ENCODE measurements at places on chromosomes 5 and 9.
A peak's percentile ranks its signal among the peaks of the same experiment; 100 is the strongest.

- DNase-seq, result no peak
Measured at GRCh38 chr9:121069396-121069795, 5.4 kb upstream of the CNTRL start.

GRCh38 chr5:136006164-136006563, 22.6 kb upstream of the TGFBI start:
- DNase-seq, result no peak

DNA sequence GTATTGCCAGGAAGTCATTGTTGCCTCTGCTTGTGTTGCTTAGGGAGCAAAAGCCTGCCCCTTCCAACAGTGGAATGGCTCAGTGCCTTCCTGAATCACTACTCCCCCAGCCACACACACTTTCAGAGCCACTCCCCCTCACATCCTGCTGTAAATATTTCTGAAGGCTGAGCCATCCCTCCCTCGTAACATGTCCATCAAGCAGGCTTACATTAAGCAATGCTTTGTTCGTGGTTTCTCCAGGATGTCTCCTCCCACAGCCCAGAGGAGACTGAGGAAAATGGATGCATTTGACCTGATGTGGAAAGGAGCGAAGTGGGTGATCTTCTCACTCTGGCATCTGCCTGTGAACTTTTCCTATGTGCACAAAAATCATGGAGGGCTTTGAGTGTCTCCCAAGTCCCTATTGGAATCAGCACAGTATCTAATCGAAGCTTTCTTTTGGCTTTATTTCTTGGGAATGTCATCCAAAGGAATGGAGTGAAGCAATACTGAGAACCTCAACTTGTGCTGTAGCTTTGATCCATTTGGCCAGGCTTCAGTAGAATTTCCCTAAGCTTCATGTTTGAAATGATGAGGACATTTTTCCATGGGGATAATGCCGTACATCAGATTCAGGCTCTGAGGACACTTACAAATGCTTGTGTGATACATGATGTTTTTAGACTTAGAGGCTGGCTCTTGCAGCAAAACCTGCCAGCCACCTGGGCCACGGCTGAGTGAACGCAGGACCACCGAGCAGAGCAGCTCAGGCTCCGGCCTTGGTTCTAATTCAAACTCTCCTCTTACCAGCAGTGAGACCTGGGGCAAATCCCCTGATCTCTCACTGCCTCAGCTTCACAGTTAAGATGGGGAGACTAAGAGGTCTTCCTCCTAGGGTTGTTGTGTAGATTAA, 389.1 kb downstream of the ENC1 start:
- no peak for DNase-seq

DNA sequence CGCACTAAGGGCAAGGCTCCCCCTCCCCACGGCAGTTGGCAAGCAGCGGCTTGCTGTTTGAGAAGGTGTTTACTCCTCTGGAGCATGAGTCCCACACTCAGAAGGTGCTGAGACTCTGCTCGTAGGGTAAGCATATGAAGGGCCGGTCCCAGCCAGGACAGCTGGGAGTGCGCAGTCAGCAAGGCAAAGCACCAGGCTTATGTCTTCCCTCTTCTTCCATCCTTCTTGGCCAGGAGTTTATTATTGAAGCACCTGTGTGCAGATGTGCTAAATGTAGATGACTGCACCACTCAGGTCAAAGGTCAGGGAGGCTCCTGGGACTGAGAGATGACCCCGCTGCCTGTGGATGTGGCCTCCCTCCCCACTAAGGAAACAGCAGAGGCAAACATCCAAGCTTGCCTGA, 27.0 kb upstream of the CDKN2AIPNL start:
- DNase-seq, result no peak

- DNase-seq, result no peak
Measured at GRCh38 chr9:86591472-86591871, 237.3 kb upstream of the TUT7 start.

DNA sequence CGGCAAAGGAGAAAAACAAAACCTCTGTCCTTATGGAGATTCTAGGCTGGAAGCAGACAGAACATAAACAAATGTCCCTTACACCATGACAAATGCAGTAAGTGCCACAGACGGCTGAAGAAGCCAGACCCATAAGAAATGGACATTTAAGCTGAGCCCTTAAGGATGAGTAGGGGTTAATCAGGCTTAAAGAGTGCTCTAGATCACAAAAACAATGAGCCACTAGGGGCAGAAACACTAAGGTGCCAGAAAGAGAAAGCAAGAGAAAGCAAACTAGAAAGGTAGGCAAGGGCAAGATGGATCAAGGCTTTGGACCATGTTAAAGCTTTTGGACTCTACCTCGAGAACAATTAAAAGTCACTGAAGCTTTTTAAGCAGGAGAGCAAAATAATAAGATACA, 326.9 kb upstream of the WWC1 start:
- DNase-seq, result no peak

GRCh38 chr5:74281166-74281565, 359.4 kb downstream of the ENC1 start:
- DNase-seq, result no peak

DNA sequence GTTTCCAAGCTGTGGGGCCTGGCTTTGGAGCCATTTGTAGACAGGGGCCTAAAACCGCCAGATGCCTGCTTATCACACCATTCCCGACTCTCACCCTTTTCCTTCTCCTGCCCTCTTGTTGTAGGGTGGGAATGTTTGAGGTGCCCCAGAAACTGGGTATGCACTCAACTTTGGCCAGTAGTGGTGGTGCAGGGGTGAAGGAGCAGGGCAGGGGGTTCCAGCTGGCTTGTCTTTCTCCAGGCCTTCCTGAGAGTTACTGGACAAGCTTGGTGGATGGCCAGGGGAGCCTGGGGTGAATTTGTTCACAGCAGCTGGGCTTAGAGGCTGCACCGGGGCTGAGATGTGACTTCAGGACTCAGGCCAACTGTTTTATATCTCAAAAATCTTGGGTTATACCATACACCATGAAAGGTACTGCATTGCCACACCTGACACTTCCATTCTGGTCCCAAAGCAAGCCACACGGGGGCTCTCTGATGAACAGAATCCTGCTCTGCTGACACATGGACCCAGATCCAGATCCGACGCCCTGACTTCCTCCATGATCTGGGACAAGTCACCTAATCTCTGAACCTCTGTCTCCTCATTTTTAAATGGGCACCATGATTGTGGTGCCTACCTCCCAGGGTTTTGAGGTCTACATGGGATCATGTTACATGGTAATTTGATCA, 62.1 kb downstream of the DAB2IP start:
- no peak for DNase-seq

DNA sequence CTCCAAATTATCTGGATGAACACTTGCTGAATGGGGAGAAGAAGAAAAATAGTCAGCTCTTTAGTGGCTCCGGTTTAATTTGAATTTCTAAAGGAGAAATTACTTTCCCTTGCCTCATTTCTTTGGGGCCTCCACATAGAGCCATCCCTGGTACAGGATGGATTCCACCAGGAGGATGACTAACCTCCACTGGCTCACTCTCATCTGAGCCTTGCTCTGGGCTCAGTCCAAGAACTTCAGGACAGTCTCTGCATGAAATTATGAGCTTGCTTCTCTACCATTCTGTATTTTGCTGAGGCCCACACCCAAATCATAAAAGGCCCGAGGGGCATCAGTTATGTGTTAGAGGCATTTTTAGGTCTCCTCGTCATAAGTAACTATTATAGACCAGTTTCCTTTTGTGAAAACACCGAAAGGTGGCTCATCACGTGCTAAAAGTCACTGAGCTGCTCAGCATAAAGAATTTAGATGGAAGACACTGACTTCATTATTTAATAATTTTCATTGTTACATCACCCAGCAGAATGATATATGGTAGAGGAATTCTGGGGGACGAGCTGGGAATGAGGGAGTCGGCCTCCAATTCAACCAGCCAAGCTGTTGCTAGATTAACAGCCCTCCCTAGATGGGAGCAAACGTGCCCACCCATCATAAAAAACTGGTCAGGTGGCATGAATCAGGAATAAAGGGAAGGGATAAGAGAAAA, 222.1 kb downstream of the TARS1 start:
- no peak for DNase-seq

DNA sequence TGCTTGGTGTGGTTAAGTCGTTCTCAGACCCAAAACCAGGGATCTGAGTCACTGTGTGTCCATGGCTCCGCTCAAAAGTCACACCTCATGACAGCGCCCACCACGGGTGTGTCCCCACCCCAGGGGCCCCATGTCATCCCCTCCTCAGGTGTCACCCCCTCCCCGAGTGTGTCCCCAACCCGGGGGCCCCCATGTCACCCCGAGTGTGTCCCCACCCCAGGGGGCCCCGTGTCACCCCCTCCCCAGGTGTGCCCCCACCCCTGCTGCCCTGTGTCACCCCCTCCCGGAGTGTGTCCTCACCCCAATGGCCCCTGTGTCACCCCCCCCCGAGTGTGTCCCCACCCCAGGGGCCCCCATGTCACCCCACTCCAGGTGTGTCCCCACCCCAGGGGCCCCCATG, 5.1 kb downstream of the LRRC14B start:
- no peak for DNase-seq

GRCh38 chr9:34546834-34547827, 24.3 kb upstream of the ENHO start:
- peak; percentile 33 for DNase-seq

GRCh38 chr9:10032166-10032565, 580.6 kb downstream of the PTPRD start:
- no peak for DNase-seq

- no peak for DNase-seq
Measured at GRCh38 chr5:170633235-170634081, 129.6 kb downstream of the KCNIP1 start.

GRCh38 chr9:28365728-28366127, 792.4 kb upstream of the C9orf72 start:
- DNase-seq, result no peak

DNA sequence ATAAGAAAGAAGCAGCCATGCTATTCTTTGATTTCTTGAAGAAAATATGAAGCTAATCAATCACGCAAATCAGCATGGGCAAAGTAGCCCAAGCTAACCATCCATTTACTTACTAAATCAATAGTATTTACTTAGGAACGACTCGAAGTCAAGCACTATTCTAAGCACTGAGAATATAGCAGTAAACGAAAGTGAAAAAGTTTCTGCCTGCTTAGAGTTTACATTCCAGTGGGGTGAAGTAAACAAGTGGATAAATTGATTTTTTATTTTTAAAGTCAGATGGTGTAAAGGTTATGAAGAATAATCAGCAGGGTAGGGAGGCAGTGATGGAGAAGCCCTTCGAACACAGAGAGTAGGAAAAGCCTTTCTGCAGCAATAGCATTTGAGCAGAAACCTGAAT, 5.5 kb downstream of the TSTD2 start:
- no peak for DNase-seq

- no peak for DNase-seq
Measured at GRCh38 chr9:116320290-116320689, 166.7 kb downstream of the PAPPA start.

DNA sequence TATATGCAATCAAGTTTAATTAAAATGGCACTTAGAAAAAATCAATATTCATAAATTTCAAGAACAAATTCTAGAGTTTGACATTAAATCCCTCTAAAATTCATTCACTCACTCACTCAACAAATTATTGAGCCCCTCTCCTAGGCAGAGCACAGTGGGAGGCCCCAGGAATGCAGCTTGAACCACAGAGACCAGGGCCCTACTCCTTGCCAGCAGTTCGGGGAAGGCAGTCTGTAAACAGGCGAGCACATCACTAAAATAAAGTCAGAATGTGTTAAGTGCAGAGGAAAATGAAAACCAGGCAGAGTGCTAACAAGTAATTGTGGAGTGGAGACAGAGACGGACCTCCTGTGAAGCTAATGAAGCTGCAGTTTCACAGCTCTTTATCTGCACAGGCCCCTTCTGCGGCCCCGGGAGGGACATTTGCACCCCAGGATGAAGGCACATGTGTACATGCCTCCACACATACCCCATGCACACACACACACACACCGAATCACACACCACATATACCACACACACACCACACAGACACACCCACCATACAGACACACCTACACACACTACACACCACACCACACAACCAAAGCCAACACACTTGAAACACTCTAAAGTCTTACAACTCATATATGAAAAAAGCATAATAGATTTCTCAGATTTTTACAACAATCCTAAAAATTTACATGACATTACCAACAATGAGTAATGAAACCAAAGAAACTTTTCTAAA, 40.5 kb downstream of the BHMT start:
- no peak for DNase-seq

DNA sequence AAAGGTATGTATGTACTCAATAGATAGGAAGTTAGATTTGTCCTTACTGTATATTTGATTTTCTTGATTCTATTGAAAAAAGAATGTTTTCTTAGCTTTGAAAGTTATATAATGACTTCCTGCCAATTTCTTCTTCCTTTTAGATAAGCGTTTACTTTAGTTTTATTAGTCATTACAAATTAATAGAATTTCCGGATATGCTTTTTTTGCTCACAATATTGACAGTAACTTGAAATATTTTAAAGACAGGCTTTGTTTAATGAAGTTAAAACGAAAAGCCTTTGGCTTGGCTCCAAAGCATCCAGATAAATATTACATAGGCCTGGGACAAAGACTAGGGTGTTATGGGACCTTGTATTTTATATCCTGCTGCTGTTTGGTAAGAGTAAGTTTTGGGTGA, 49.5 kb downstream of the CWC27 start:
- no peak for DNase-seq

- DNase-seq, result no peak
Measured at GRCh38 chr5:142938266-142938880, 168.2 kb downstream of the ARHGAP26 start.

DNA sequence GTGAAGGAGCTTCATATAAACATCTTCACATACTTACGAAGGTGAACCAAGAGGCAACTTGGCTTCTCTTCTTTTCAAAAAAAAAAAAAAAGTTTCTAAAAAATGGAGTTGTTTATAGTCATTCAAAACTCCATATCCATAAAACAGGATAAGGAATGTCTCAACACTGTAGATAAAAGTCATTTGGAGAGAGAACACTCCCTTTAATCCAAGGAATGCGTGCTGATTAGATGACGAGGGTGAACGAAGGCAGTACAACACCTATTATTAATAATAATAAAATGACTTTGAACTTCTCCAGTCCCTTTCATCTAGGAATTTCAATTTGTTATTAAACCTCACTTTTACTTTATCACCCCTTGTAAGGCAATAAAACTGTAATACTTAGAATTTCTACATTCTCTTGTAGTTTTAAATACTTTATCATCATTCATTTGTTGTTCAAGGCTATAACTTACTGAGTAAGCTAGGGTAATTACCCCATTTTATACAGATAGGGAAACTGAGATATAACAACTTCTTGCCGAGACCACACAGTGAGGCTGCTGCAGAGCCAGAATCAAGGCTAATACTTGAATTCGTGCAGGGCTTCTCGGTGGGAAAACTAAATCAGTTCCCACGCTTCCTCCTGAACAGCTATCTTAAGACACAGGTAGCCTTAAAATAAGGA, 377.1 kb downstream of the EFNA5 start:
- DNase-seq, result no peak

GRCh38 chr5:120794121-120794520, 330.0 kb downstream of the PRR16 start:
- DNase-seq, result no peak

- no peak for DNase-seq
Measured at GRCh38 chr5:173736374-173736773, 119.9 kb upstream of the BOD1 start.

- DNase-seq, result no peak
Measured at GRCh38 chr9:32863291-32863690, 80.0 kb downstream of the TMEM215 start.

GRCh38 chr5:132388244-132389050, 18.9 kb downstream of the SLC22A5 start:
- DNase-seq, result no peak
